RPMI8226 (cell line): ENCODE measurements at places on chromosomes 3 and 15.

- no peak for DNase-seq
Observed at GRCh38 chr3:95468331-95468730, 1346.1 kb upstream of the EPHA6 start.

- DNase-seq = no peak
Observed at GRCh38 chr15:100372739-100373119, 31.0 kb upstream of the ADAMTS17 start.

- DNase-seq = peak; percentile 69
Observed at GRCh38 chr15:50182219-50183013, 420 bp downstream of the SLC27A2 start.

DNA sequence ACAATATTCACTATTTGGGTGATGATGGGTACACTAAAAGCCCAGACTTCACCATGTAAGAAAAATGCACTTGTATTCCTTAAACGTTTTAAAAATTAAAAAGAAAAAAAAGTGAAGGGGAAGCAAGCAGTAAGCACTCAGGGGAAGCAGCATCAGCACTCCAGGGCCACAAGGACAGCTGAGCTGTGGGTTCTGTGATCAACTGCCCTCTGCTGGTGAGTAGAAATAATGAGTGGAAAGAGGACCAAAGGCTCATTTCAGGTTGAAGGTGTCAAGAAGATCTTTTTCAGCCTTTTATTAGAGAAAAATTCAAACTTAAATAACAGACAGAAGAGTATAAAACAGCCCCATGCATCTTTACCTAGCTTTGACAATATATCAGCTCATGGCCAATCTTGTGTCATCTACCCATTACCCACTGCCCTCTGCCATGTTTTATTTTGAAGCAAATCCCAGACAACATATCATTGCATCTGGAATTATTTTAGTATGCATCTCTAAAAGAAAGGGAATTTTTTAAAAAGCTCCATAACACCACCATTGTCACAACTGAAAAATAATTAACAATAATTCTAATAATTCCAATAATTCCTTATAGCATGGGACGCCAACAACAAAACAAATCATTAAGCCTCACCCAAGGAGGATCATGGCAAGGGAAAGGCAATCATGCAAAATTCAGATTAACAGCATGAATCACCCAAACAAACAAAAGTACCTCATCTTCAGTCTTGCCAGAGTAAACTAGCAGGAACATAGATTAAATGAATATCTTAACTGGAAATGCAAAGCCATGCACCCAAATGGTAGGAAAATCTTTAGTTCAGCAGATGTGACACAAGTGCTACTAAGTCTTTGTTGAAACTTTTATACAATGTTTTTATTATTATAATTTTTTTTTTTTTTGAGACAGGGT is 42.5 kb downstream of the TAMM41 start:
- peak; percentile 71 for DNase-seq

GRCh38 chr3:89946884-89947283 is 839.5 kb downstream of the EPHA3 start:
- DNase-seq = no peak

- no peak for DNase-seq
Observed at GRCh38 chr3:160796089-160796812, 40.2 kb downstream of the PPM1L start.

DNA sequence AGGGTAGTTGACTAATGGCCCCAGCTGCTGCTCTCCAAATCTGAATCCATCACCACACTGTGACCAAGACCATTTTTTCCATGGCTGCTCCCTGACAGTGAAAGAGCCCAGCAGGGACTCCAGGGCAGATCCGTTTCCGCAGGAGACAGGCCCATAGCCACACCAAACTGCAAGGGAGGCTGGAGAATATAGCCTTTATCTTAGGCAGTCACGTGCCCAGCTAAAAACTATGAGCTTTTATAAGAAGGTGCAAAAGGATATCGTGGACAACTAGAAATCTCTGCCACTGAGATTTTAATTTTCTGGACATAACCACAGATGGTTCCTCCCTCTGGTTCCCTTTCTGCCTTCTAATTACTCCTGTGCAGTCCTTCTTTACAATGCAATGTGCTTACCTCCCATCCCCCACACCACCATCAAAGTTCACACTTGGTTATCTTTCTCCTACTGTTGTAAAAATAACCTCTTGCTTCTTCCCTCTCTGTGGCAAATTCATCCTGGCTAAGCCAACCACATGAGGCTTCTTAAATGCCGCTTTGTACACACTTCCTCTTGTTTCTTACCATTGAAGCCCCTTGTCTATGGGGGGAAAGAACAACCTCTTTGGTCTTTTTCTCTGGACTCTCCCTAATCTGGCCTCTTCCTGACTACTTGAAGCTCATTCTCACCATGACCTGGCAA is 233.7 kb downstream of the SHQ1 start:
- no peak for DNase-seq

GRCh38 chr3:23553353-23553752 is 252.4 kb upstream of the UBE2E1 start:
- DNase-seq = no peak

GRCh38 chr3:169809230-169809795 is 3.4 kb upstream of the LRRIQ4 start:
- no peak for DNase-seq

GRCh38 chr15:34335176-34336032 is 2.2 kb downstream of the SLC12A6 start:
- peak; percentile 25 for DNase-seq

DNA sequence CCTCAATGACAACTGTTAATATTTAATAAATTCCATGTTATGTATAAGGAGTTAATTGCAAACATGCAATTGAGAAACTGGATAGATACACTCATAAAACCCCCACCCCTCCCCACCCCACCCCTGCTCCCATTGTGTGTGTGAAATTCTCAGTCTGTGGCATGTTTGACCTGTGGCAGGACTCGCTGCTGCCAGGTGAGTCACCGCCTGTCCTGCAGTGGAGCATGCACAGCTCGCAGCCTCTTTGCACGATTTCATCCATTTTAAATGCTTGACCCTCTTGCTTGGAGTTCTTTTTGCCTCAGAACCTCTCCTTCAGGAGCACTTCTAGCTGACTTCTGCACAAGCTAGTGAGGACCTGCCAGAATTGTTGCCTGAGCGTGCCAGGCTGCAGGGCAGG is 5.3 kb upstream of the APEH start:
- no peak for DNase-seq

DNA sequence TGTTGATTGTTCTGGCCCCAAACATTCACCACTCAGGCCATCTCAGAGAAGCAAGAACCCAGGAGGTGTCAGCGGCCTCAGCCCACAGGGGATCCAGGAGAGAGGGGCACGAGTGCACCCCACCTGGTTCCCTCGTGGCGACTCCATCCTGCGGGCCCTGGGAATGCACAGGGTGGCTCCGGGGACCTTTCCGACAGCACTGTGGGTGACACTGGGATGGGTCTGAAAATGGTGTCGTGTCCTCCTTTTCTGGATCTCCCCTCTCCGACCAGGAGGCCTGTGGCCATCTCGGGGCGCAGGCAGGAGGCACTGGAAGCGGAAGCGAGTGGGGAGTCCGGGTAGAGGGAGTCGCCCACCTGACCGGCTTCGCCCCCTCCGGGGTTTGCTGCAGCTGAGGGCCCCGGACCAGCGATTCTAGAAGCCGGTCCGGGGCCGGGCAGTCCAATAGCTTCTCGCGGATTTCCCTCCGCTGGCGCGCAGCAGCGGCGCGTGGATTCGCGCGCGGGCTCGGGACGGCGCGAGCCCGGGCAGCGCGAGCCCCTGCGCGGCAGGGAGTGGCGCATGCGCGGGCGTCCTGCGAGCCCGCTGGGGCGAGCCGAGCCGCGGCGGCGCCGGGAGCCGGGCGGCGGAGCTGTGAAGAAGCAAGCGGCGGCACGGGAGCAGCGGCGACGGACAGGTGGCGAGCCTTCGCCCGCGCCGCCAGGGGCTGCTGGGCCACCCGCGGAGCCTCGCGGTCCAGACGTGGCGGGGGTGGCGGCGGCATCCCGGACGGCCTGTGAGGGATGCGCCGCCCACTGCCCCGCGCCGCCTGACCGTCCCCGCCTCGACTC is at the start of gene DOCK3:
DOCK3 (plus strand) TSS at position 579 of the 830 bp plus-strand sequence. CDS start 337 bp downstream, outside the sequence.
- DNase-seq = peak; percentile 74

DNA sequence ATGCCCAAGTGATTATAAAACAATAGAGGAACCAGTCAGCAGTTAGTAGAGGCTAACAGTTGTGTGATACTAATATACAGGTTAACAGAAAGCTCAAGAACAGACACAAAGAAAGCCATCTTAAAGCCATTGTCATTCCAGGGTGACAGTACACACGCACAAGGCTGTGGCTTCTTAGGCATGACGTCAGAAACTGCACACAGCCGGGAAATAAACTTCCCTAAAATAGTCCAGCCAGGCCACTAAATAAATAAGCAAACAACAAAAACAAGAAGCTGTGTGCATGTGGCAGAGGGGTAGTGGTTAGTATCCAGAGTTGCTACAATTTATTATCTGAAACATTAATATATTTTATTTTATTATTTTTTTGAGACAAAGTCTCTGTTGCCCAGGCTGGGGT is 49.8 kb downstream of the PPCDC start:
- DNase-seq = no peak

DNA sequence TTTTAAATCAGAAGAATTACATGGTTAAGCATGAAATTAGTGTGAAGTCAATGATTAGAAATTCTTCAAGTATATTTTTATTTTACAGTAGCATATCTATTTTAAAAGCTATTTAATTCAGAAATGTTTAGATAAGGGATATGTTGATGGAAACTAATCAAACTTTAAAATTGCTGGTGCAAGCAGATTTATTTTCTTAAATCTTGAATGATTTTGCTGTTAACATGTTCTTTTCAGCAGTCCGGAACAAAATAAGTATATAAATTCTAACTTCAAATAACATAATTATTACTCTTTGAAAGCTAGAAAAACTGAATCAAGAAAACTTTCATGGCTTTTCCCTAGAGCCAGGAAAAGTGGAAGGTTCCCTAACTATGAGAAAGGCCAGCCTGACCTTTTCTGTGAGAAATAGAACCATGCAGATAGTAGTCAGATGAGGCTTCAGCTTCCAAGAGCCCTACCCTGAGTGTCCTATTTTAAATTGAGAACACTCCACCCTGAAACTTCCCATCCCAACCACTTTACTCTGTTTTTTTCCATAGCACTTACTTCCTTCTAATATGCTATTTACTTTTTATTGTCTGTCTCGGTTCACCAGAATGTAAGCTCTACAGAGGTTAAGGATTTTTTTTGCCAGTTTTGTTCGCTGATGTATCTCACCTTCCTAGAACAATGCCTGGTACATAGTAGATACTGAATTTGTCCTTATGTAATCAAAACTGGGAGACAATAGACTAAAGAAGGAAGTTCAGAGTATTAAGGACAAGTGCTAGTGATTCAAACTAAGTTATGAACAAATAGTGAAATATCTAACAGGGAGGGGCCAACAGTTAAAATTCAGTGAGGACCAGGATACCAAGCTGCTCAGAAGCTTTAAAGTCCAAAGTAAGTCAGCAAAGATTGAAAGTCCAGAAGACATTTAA is 66.8 kb downstream of the CD200R1L start:
- DNase-seq = no peak

DNA sequence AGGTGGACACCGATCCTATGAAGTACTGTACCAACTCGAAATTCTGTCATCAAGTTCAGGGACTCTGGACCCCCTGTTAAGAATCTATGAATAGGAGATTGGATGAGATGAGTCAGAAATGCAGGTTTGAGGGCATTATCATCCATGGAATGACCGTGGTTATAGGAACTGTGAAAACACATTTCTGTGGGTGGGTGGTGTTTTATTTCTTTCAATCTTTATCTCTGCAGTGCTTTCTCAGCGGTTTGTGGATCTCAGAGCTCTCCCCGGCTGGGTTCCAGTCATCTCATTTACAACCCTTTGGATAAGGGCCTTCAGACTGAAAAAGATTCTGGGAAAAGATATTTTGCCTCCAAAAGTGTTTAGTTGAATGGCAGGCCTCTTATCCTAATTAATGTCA is 5.4 kb upstream of the ABHD17C start:
- DNase-seq = no peak

GRCh38 chr3:82938821-82939328 is 1177.4 kb upstream of the GBE1 start:
- no peak for DNase-seq

GRCh38 chr3:149353581-149354184 is 20.2 kb upstream of the TM4SF18 start:
- no peak for DNase-seq

- DNase-seq = no peak
Observed at GRCh38 chr3:8503461-8503860, 1.8 kb downstream of the LMCD1 start.

- no peak for DNase-seq
Observed at GRCh38 chr15:25900901-25901300, 37.8 kb upstream of the ATP10A start.

DNA sequence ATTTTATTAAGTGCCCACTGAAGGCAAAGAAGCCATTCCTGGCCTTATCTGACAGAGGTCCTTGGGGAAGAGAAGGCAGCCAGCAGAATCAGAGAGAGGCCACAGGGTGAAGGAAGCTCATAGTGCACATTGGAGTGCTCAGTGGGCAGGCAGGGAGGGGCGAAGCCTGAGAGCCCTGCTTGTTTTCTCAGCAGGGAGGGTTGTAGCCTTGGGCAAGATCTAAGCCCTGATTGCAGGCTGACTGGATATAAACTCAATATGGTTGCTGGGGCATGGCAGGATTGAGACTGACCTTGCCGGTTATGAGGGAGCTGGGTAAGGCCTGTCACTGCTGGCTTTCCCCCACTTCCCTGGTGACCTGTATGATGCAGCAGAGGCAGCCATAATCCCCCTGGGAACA is 7.5 kb upstream of the IGSF11 start:
- no peak for DNase-seq

- DNase-seq = no peak
Observed at GRCh38 chr3:140296796-140297352, 361.9 kb downstream of the CLSTN2 start.

DNA sequence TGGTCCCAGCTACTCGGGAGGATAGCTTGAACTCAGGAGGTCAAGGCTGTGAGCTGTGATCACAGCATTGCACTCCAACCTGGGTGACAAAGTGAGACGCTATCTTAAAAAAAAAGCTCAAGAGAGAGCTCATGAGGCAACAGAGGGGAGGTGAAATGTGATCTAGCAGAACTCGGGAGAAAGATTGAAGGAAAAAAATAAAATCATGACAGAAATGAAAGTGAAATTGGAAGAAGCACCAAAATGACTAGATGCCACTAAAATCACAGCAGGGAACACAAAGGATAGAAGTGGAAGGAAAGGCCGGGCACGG is 109.4 kb upstream of the BNIP2 start:
- no peak for DNase-seq

GRCh38 chr15:101003706-101004105 is 84.5 kb downstream of the LRRK1 start:
- DNase-seq = no peak

GRCh38 chr3:123620343-123620742 is 35.5 kb upstream of the HACD2 start:
- DNase-seq = no peak

GRCh38 chr3:157310329-157311052 is 126.2 kb upstream of the PTX3 start:
- DNase-seq = no peak
